ENCODE measurements at places on chromosomes 2 and 18. TPM values are rescaled to one million over a fixed set of nuclear protein-coding genes. Genes with fewer than 3 reads are reported as not detected.

AFF3 gene
- polyA plus RNA-seq: 4.1 TPM

ZBTB7C gene
- 0.09 TPM for polyA plus RNA-seq

CHRNG gene
- polyA plus RNA-seq: not detected

IMMT gene
- polyA plus RNA-seq: 54.0 TPM

- peak; percentile 11 for DNase-seq
Measured at GRCh38 chr2:240437861-240438809, 2.7 kb downstream of the GPC1 start.

RSAD2 gene
- 10.3 TPM for polyA plus RNA-seq

TMEM163 gene
- not detected for polyA plus RNA-seq

- DNase-seq: no peak
Measured at GRCh38 chr2:181540421-181540820, 83.2 kb downstream of the ITGA4 start.

TCF23 gene
- not detected for polyA plus RNA-seq

DNA sequence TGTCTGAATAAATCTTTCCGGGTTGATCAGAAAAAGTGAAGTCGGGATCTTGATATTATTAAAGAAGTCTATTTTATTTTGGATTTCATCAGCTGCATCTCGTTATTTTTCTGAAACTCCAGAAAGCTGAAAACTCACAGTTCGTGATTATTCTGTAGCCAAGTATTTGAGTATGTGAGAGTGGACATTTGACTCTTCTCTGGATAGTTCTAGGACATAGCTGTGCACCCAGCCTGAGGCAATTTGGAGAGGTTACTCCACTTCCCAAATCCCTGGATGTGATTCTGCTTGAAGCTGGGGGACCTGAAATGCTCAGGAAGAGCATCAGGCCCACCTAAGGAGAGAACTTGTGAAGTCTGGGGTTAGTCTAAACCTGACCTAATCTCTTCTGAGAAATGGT lies 117.6 kb upstream of the PID1 start:
- DNase-seq: no peak

SIGLEC15 gene
- polyA plus RNA-seq: 7.8 TPM

DNA sequence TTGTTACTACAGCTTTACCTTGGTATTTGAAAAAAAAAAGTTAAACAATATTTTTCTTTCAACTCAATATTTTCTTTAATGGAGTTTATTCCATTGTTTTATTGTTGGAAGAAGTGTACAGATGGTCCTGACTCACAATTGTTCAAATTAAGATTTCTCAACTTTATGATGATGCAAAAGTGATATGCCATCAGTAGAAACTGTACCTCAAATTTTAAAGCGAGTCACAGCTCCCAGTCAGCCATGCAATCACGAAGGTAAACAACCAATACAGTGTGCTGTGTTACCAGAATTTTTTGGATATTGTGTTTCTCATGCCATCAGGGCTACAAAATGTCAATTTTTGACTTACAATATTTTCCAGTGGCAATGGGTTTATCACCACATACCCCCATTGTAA lies 54.0 kb upstream of the COL5A2 start:
- no peak for DNase-seq

GRCh38 chr2:201643216-201643890 lies at the start of gene TMEM237:
Gene TMEM237, minus strand, starts transcription at chr2:201643503. Its CDS starts 103 bp downstream, at chr2:201643400.
- no peak for DNase-seq

DNA sequence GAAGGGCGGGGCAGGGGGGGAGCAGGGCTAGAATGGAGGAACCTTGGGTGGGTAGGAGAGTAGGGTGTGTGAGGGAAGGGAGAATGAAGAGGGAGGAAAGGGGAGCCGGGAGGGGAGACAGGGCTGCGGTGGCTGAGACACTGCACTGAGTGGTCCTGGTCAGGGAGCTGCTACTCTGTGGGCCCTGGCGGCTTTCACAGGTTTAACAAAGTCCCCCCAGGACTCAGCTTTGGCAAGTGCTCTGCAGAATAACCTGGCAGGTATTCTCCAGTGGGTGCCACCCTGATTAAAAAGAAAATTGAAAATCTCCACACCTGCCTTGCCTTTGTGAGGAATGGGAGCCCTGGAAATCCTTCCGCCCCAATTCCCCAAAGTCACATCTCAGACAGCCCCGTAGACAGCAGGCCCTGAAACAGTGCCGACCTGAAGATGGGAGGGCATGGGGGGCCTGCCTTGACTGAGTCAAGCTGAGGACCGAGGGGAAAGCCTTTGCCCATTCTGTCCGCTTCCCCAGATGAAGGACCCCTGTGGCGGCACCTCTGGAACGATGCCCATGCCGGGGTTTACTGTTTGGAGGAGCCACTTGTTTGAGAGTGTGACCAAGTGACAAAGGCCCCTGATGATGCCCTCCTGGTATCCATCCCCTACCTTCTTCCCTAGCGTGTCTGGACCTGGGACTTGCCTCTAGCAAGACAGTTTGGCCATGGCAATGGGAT lies 43.6 kb upstream of the OTOS start:
- DNase-seq: no peak

DNA sequence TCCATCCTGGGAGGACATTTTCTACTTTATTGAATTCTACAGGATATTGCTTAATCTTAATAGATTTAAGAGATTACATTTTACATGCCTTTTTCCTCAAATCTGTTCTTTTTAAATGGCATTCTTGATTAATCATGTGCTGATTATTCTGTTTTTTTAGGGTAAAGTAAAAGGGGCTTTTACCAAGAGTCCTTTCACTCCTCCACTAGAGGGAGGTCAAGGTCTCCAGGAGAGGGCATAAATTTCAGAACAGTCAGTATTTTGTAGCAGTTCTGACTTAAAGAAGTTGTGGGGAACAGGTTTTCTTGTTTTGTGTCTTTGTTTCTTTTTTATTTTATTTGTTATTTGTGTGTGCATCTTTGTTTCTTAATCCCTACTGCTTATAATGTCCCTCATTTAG lies 25.4 kb downstream of the WDR75 start:
- DNase-seq: peak; percentile 6

DNA sequence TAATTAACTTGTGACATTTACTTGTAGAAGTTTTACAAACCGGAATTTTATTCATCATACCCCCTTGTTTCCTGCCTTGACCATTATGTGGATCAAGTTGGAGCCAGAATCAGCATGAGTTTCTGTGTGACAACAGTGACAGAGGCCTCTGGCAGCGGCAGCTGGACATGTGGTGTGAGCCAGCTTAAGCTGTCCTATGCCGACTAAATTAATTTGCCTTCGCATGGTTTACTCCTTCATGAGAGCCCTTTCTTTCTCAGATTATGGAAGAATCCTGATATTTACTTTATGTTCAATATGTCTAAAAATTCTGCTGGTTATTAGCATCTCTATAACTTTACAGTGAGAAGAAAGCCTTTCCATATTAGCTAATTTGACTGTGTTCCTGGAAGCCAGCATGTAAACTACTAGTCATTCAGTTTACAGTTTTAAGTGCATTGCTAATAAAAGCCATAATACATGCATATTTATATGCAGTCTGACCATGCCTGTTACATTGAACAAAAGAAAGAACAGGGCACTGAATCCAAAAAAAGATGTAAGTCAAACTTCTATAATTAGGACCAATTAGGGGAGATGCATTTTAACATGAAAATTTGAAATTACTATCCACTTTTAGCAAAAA lies 495.8 kb upstream of the ACVR2A start:
- DNase-seq: no peak

GRCh38 chr2:73762571-73762970 lies 17.3 kb downstream of the DUSP11 start:
- DNase-seq: no peak

SERPINB11 gene
- polyA plus RNA-seq: not detected

- DNase-seq: peak; percentile 72
Measured at GRCh38 chr2:43129676-43130547, 96.5 kb downstream of the ZFP36L2 start.

DNA sequence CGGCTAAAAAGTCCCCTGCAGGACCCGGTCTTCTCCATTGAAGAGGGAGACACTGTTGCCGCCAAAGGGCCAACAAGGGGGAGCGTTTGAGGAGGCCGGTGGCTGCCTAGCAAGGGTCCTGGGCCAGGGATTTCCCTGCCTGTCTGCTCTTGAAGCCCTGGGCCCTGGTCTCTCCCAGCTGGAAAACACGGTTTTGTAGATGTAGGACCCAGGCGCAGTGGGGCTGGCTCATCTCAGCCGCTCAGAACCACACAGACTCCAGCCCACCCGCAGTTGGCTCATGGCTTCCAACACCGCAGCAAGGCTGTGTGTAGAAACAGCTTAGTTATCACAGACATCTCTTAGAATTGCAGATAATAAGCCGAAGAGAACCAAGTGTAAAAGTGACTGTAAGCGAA lies 57.1 kb upstream of the TWIST2 start:
- DNase-seq: no peak

DNA sequence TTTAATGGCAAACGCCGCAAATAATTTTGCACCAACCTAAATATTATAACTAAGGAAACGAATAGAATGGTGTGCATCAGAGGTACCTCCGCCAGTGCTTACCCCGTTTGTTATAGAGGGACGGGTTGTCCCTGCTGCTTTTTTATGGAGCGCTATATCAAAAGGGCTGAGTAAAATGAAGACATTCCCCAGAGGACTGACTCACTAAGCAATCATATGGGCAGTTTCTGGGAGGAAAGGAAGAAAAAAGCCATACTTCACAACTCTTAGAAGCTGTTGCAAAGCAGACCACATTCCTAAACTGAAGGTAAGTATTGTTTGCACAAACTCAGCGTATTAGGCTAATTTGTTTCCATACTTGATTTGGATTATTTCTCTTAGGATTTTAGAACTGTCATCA lies 12.9 kb downstream of the ID2 start:
- DNase-seq: no peak

KYNU gene
- 40.7 TPM for polyA plus RNA-seq

GRCh38 chr2:120915670-120916069 lies 180.0 kb downstream of the GLI2 start:
- no peak for DNase-seq

SPP2 gene
- not detected for polyA plus RNA-seq

TAF4B gene
- polyA plus RNA-seq: 0.64 TPM

RAB12 gene
- 4.9 TPM for polyA plus RNA-seq

- no peak for DNase-seq
Measured at GRCh38 chr2:218262631-218263586, 2.1 kb downstream of the GPBAR1 start.

DNA sequence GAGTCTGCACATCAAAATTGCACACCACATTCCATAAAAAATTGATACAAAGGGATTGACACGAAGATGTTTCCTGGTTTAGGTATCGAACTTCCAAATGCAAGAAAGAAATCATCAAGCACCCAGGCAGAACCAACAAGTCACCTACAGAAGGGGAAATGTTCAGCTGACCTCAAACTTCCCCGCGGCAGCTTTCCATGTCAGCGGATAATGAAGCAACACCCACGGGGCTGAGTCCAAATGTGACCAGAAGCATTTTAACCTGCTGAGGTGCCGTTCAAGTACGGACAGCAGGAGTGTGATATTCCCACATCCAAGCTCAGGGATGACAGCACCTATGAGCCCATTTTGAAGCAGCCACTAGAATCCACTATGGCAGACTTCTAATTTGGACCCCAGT lies 124.9 kb downstream of the GALNT14 start:
- peak; percentile 22 for DNase-seq

CXCR1 gene
- polyA plus RNA-seq: 0.59 TPM

- DNase-seq: no peak
Measured at GRCh38 chr18:1784113-1784512, 787.2 kb downstream of the METTL4 start.

GRCh38 chr18:59005262-59005661 lies 134.4 kb upstream of the SEC11C start:
- no peak for DNase-seq

GRCh38 chr2:46873604-46874068 lies 42.0 kb downstream of the MCFD2 start:
- DNase-seq: peak; percentile 76

DNA sequence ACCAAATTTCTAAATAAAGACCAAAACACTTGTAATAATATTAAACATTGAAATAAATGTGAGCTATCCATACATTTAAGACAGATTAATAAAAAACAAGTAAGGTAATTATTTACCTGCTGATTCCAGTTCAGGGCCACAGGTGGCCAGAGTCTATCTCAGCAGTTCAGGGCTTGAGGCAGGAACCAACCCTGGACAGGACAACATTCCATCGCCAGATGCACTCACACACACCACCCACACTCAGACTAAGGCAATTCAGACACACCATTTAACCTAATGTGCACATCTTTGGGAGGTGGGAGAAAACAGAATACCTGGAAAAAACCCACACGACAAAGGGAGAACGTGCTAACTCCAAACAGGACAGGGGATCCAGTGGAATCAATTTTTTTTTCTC lies 14.1 kb upstream of the WDSUB1 start:
- DNase-seq: no peak

GULP1 gene
- polyA plus RNA-seq: not detected

- DNase-seq: no peak
Measured at GRCh38 chr2:25707927-25708590, 34.7 kb upstream of the DTNB start.

IL36G gene
- not detected for polyA plus RNA-seq

POMC gene
- 4.6 TPM for polyA plus RNA-seq

GAD1 gene
- not detected for polyA plus RNA-seq

DNA sequence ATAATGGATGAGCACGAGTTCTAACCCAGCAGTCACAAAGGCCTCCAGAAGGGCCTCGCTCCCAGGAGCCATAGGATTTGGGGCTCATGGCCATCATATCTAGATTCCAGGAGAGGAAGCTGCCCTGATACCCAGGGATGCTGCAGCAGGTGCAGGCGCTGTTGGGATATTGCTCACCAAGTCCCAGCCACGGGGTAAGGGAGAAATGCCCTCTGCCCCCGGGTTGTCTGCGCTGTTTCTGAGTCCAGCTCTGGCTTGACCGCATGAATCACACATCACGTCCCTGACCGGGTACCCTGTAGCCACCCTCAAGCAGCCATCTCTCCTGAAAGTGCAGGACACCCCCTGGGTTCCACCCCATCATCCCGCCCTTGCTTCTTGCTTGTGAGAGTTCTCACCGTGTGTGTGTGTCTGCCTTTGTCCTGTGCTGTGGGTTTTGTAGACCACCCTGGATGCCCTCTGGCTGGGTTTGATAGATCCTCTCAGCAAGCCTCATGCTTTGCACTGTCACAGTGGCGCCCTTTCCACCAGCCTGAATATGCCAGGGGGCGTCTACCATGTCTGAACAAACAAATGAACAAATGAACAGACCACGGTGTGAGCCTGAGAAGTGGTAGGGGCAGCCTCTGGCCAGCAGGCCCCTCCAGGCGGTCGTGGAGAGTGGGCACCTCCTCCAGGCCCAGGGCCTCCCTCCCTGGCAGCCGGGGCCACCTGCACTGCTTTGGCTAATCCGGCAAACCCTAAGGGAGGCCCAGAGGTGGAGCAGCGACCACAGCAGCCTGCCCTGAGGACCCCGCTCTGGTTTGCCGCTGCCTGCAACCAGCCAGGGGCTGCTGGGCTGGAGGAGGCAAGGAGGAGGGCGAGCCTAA lies 32.1 kb downstream of the ADRA2B start:
- no peak for DNase-seq

GRCh38 chr18:27042177-27042576 lies 142.9 kb downstream of the CHST9 start:
- no peak for DNase-seq

All from CD14-positive monocyte (primary cell).